ENCODE measurements at places on chromosomes 6 and 20. TPM values are rescaled to one million over a fixed set of nuclear protein-coding genes. Genes with fewer than 3 reads are reported as not detected.

Gene DACT2
- total RNA-seq = not detected

Gene TREM2
- 4.6 TPM for total RNA-seq

Gene DLL1
- 2.8 TPM for total RNA-seq

DNA sequence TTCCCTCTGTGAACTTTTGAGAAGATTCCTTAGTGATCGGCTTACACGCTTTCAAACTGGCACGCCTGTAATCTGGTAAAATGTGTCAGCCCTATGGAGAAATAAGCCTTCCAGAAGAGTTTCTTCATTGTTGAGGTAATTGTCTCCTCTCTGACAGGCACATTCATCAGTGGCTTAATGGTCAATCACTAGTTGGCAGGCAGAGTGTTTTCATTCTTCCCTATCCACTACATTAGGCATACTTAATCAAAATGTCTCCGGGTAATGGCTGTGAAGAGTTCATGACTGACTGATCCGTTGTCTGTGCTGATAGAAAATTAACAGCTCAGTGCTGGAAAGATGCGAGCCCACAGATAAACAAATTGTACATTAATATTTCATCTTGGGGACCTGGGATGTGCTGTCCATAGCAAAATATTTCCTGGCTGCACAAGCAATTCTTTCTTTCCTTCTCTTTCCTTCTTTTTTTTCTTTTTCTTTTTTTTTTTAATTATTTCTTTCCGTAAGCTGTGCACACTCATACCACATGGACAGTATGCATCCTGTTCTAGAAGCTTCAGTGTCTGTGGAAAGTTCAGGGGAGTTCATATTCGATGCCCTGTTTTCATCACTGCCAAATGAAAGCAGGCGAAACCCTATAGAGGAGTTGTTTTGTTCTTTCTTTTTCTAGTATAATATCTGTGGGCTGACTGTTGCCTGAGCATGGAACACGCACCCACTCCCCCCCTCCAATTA lies 31.4 kb downstream of the TSHZ2 start:
- DNase-seq = no peak

GRCh38 chr6:50825375-50826036 lies 6.8 kb downstream of the TFAP2B start:
- no peak for DNase-seq

Gene PLG
- 2,314 TPM for total RNA-seq

GRCh38 chr20:36407199-36407733 lies 101.1 kb downstream of the DLGAP4 start:
- no peak for DNase-seq

DNA sequence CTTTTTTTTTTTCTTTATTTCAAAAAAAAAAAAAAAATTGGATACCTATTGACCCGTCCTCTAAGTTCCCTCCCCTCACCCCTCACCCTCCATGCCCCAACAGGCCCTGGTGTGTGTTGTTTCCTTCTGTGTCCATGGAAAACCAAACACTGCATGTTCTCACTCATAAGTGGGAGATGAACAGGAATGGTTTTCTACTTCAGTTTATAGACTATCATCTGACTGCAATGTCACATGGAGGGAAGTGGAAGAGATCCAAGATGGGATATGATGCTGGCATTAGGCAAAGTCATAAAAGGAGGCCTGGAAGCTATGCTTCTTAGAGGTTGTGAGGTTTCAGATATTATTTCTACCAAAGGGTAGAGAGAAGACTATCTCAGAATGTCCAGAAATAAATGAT lies 237.5 kb downstream of the MAFB start:
- DNase-seq = no peak

GRCh38 chr20:46802722-46803121 lies 91.9 kb upstream of the EYA2 start:
- no peak for DNase-seq

Gene SEL1L2
- not detected for total RNA-seq

GRCh38 chr20:10653599-10654249 lies 20.1 kb downstream of the JAG1 start:
- no peak for DNase-seq

DNA sequence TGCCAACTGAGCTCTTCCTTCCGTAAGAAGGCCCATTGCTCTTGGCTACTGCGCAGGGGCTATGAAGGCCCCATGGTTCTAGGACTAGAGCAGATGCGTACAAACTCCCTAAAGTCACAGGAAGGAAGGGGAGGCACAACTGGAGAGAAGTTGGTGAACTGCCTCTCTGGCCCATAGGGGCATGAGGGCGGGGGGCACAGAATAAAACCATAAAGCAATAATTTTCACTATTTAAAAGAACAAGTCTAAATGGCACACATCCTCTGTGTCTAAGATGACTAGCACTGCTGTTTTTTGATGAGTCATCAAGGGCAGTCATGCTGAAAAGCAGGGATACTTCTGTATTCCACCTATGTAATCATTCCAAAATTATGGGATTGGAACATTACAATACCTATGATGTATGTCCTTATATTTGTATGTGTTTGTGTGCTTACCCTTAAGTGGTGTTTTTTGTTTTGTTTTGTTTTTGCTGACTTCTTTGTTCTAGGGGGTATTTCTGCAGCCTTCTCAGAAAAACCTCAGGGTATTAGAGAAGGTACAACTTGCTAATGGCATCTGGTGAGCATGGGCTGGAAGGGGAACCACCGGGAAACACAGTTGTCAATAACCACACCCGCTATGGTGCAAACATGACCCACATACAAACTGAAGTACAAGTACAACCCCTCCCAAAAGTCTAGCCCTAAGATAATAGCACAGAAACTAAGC lies 36.9 kb downstream of the B4GALT5 start:
- DNase-seq = peak; percentile 74

Gene MRS2
- total RNA-seq = 11.1 TPM

DNA sequence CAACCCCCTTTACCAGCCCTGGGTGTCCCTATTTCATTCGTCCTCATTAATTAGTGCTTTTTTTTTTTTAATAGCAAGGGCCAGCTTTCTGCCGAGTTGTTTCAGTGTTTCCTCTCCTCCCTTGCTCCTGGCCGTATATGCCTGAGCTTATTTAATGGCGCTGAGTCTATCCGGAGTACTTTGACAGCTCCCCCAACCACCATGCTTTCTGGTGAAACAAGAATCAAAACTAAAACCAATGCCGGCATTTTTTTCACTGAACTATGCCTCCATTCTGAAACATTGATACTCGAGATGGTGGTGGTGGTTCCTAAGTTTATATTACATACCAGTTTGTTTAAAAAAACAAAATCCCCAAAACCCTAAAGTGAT lies 1.2 kb downstream of the DCBLD1 start:
- DNase-seq = no peak

DNA sequence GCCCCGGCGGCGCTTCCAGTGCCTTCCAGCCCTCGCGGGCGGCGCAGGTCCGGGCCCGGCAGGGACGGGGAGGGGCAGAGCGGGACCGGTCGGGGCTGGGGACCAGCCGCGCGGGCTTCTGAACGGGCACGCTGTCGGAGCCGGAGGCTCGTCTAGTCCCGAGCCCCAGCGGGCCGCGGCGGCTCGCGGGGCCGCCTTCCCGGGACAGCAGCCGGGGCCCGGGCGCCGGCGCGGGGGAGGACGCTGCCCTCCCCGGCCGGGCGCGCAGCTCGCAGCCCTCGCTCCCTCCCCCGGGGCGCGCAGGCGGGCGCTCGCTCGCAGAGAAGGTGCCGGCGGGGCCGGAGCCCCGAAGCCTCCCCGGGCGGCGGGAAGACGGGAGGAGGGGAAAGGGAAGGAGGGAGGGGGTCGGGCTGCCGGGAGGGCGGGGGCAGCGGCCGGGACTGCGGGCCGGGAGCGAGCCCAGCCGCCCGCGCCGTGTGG lies 696 bp upstream of the SIRPA start:
- peak; percentile 72 for DNase-seq

DNA sequence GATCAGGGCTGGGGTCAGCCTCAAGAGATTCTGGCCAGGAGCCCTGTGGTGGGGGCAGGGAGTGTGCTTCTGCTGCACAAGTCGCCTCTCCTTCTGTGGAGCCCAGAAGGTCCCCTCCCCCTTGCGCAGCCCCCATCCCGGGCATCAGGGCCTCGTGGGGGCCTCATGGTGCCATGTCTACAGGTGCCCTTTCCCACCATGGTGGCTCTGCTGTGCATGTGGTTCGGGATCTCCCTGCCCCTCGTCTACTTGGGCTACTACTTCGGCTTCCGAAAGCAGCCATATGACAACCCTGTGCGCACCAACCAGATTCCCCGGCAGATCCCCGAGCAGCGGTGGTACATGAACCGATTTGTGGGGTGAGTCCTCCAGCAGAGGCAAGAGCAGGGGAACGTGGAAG lies 48.1 kb downstream of the TM9SF4 start:
- no peak for DNase-seq

Gene RAET1G
- not detected for total RNA-seq

DNA sequence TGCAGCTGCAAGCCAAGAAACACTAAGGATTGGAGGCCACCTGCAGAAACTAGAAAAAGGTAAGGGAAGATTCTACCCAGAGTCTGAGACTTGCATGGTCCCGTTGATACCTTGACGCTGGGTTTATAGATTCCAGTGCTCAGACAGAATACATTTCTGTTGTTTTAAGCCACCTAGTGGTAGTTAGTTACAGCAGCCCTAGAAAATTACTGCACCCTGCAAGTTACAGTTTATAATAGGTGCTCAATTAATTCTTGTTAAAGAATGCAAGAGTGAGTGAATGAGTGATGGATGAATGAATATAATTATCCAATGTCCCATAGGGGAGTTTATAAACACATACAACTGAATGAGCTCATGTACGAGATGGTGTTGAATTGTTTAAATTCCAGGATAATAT lies 453.1 kb upstream of the SLC35B3 start:
- DNase-seq = no peak

GRCh38 chr6:167684276-167685104 lies 142.2 kb upstream of the AFDN start:
- no peak for DNase-seq

GRCh38 chr20:8399947-8400346 lies 267.9 kb downstream of the PLCB1 start:
- DNase-seq = no peak

GRCh38 chr6:139863346-139863745 lies 488.9 kb upstream of the CITED2 start:
- no peak for DNase-seq

DNA sequence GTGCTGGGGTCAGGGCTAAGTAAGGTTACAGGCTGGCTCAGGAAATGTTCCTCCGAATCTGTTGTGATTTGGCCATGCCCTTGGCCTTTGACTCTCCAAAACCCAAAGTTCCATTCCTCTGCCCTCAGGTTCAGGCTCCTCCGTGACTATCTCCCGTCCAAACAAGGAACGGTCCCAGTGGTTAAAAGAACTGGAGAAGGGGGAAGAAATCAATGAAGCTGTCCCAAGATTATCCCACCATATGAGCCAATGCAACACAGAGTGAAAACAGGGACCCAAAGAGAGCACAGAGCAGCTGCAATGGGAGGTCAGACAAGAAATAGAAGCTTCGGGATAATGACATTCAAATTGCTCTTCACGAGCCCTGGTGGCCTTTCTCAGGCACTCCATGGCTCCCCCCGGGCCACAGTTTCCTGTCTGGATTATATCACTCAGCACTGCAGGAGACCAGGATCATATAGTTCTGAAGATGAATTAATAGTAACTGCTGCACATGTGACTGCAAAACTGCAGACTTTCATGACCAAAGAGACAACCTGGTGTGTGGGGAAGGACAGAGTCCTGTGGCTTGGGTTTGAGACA lies 211.3 kb downstream of the ZNF217 start:
- DNase-seq = no peak

Gene LTB
- 2.2 TPM for total RNA-seq

Gene PM20D2
- total RNA-seq = 2.4 TPM

DNA sequence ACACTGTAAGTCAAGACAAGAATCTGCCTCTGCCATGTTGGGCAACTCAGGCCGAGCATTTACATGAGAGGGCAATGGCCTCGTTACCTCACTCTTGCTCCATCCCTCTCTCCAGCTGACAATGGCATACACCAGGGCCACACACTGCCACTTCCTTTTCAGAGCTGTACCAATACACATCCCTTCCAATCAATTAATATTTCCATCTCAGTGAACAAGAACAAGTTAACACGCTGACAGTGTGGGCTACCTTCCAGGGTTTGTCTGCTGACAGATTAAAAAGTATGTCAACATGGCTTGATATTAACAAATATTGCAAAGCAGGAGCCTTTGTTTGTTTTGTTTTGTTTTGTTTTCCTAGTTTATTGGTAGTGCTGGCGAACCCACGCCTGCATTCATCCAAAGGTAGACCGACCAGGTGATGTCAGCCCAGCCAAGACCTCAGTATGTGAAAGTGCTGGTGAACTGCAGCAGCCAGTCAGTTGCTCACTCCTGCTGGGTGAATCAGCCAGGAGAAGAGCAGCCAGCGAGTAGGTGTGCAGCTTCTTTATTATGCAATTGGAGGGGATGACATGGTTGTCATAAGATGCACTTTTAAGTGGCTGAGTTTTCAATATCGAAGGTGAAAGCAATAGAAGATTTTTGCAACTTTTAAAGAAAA lies 487.3 kb upstream of the JARID2 start:
- DNase-seq = peak; percentile 92

- no peak for DNase-seq
Observed at GRCh38 chr6:68679399-68679798, 44.3 kb downstream of the ADGRB3 start.

Gene EPHA7
- not detected for total RNA-seq

Gene COL11A2
- 1.4 TPM for total RNA-seq

DNA sequence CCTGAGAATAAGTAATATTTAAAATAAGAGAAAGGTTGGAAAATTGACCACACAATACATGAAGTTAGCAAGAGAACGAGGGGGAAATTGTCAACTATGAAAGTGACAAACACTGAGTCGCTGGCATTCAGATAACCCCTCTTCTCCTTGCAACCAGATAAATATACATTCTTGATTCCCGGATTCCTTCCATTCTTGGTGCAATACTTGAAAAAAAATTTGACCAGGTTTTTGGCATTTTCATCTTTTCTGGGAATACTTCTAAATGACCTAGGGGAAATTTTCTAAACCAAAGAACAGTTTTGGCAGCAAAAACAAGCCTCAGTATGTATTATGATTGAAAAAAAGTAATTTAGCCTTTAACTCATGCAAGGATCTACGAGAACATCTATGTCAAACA lies 164.0 kb downstream of the PDE7B start:
- no peak for DNase-seq

Gene STXBP5
- 6.2 TPM for total RNA-seq

GRCh38 chr20:6044115-6044514 lies 9.7 kb downstream of the LRRN4 start:
- no peak for DNase-seq

- DNase-seq = no peak
Observed at GRCh38 chr6:162123797-162124196, 603.8 kb downstream of the PRKN start.

DNA sequence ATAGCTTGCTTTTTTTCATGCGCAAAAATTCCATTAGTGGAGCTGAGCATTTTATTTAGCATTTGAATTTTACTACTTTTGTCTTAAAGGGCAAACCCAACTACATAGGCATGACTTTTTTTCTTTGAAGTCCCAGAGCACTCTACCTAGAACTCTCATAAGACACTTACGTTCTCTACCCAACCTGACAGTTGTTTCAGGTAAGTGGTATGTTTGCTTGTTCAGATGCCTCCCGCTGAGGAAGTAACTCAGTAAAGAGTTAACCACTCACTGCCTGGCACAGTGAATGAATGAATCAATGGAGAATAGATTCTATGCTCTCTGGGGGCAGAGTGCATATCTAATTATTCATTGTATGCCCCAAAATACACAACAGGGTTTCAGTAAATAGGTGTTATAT lies 212.3 kb upstream of the PRDM1 start:
- no peak for DNase-seq

Data from right lobe of liver (tissue), 6 donors.